ENCODE measurements at places on chromosomes 12 and 14.

DNA sequence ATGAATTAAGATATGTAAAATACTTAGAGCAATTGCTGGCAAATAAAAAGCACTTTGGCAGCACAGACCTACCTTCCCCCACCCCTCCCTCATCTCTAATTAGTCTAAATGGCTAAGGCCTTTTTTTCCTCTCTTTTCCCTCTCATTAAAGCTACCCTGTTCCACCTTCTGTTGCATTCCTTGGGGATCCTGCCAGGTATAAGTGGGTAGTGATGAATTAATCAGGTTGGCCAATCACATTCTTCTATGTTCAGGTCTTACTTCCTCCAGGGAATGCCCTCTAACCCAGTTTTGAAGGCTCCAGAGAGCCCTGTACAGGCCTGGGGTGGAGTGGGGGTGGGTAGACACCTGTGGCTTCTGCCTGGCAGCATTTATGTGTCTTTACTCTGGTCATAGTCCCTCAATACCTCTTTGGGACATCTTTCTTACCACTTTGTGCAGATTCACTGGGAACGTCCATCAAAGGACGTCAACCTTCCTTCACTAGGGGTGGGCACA is 28.4 kb downstream of the HSPB8 start:
- DNase-seq, result peak; percentile 20

- DNase-seq, result no peak
These were observed 157.7 kb upstream of the AVPR1A start for GRCh38 chr12:63308671-63309070.

DNA sequence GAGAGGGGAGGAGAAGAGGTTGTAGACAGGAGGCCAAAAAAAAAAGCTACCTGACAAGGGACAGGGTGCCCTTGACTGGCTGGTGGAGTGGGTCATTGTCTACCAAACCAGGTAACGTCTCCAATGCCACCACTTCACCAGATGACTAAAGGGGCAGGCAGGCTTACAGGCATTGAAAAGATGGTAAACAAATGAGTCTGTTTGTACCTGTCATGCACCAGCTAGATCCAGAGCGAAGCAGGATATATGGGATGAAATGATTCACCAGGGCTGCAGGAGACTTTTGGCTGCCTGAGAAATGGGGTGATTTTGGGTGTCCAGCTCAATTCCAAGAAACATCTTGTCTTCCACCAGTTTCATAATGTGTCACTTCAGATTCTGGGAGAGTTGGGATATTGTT is 4.0 kb downstream of the C12orf54 start:
- DNase-seq, result no peak

GRCh38 chr12:7157391-7157790 is 27.2 kb downstream of the CLSTN3 start:
- DNase-seq, result no peak

Measured in T47D (cell line).